Left ventricle myocardium superior (tissue), 1 donor: ENCODE measurements at places on chromosomes 3 and 15. TPM values are rescaled to one million over a fixed set of nuclear protein-coding genes. Genes with fewer than 3 reads are reported as not detected.

The HES1 gene
- total RNA-seq, result 13.4 TPM

- DNase-seq, result no peak
Measured at GRCh38 chr15:57026016-57026592, 107.7 kb downstream of the TCF12 start.

The NTRK3 gene
- 4.0 TPM for total RNA-seq

- no peak for DNase-seq
Measured at GRCh38 chr15:44729408-44730127, 6.8 kb upstream of the TRIM69 start.

DNA sequence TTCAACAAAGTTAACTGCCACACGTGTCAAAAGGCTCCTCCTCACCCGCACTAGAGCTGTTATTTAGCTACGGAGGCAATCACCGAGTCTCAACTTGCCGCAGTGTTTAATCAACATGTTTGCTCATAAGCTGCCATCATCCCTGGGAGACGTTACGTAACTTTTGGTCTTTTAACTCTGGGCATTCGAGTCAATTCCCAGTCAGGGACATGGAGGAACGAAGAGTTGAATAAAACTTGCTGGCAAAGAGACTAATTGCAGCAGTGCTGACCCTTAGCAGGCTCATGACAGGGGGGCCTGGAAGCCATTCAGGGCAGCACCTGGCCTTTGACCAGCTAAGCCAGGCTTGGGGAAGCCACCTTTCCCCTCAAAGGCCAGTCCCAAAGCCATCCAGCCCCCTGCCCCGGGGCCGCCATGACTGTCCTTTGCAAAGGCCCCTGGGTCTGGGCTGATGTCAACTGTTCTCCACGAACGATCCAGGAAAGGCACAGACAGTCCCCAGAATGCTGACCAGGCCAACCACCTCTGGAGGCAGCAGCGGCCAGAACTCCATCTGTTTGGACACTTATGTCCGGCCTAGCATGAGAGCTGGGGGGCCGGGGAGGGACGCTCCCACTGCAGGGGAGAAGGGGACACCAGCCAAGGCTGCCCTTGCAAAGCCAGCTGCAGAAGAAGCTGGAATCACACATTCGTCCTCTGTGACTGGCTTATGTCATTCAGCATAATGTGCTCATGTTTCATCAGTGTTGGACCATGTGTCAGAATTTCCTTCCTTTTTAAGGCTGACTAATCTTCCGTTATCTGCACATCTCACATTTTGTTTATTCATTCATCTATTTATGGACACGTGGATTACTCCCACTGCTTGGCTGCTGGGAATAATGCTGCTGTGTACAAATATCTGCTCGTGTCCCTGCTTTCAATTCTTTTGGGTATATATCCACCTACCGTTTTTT lies 43.7 kb downstream of the PCSK6 start:
- DNase-seq, result peak; percentile 89

DNA sequence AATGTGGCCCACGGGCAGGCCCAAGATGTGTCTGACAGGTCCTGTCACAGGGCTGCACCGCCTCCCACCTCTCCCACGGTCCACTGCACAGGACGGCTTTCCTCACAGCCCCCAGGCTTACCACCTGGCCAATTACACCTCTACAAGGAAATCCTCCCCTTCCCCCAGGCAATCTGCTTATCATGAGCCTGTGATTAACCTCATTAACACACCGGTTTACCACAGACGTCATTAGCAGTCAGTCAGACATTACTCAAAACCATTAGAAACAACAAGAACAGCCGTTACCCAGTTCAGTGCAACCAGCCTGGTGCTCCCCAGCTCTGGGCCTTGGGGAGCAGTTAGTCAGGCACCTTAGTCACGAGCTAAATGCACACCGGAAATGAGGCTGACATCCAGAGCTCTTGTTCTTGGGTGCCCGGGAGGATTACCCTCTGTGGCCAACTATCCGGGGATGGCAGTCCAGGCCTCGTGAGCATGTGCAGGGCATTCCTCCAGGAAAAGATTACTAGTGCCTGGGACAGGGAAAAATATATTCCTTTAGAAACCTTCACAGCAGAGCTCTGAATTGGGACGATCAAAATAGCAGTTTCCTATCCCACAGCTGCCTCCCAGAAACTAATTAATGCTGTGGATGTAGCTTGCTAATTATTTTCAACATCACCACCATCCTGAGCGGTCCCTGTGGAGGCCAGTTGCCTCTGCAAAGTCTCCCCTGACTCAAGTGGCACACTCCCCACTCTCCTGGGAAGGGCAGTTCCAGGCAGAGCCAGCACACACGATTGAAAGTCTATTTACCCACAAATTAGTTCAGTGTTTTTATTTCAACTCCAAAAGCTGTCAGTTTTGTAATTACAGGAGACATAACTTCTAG lies 117.4 kb upstream of the ZBED2 start:
- peak; percentile 30 for DNase-seq

- no peak for DNase-seq
Measured at GRCh38 chr15:77015646-77016320, 20.9 kb downstream of the PSTPIP1 start.

The MAP2K5 gene
- 22.0 TPM for total RNA-seq

- DNase-seq, result no peak
Measured at GRCh38 chr3:71465371-71466036, 118.0 kb downstream of the FOXP1 start.

DNA sequence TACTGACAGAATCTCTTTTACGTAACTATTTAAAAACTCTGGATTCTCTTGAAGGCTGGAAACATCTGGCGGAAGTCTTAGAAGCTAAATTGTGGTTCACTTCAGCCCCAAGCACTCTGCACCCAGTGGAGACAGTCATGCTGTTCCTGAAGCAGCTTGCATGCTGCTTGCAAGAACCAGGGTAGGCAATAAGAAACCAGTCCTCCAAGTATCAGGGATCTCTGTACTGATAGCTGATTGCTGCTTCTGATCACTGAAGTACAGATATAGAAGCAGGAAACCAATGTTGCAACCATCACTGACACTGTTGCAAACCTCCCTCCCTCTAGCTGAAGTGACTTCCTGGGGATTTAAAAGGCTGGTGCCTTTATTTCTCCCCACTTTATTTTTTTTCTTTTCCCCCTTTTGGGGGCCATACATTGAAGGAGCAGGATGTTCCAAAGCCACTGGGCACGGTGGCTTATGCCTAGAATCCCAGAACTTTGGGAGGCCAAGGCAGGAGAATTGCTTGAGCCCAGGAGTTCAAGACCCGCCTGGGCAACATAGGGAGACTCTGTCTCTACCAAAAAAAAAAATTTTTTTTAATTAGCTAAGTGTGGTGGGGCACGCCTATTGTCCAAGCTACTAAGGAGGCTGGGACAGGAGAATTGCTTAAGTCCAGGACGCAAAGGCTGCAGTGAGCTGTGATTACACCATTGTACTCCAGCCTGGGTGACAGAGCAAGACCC lies 15.3 kb downstream of the SPCS1 start:
- no peak for DNase-seq

GRCh38 chr3:4752201-4753072 lies 226.8 kb upstream of the BHLHE40 start:
- DNase-seq, result no peak

The FRMD4B gene
- 14.0 TPM for total RNA-seq

- DNase-seq, result no peak
Measured at GRCh38 chr3:130537673-130538304, 20.8 kb downstream of the COL6A6 start.

GRCh38 chr3:178300441-178300959 lies 235.7 kb upstream of the KCNMB2 start:
- DNase-seq, result no peak

GRCh38 chr3:36911990-36912804 lies 32.7 kb downstream of the TRANK1 start:
- DNase-seq, result no peak

DNA sequence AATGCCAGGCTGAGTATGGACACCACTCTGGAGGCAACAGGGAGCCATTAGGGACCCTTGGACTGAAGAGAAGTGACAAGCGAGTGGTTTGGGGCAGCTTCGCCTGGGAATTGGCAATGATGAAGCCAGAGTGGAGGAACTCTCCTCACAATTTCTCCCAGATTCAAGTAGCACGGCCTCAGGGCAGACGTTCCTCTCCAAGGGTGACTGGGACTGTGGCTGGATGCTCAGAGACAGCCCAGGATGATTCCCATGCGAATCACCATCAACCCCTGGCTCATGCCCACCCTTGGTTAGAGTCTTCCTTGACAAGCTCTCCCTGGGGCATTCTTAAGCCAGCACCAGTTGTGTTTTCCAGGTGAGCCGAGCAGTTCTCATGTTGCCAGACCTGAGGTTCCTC lies 16.3 kb upstream of the DOCK3 start:
- no peak for DNase-seq
